ENCODE measurements at places on chromosomes 12 and 14.

DNA sequence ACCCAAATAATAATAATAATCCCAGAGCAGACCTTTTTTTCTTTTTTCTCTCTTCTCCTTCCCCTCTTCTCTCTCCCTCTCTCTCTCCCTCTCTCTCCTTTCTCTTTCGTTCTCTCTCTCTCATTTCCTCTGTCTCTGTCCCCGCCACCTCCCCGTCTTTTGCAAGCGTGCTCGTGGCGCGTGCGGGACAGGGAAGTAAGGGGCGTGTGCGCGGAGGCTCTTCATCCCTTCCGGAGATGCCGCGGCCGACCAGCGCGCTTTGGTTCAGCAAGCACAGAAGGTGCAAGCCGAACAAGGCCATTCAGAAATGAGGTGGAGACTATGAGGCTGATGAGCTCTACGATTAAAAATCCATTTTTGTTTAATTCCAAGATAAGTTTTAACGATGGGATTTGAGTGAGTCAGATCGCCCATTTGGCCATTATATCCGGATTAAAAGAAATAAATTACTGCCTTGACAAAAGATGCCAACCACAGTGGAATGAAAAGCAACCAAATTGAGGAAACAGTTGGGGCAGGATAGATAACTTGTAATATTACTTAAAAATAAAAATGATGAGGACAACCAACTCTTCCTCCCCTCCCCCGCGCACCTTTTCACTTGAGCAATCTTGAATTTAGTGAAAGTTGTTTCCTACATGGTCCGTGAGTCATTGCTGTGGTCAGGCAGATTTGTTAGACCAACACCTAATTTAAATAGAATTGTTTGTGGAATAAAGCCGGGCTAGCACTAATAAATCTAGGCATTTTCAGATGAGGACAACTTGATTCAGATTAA lies 1.2 kb upstream of the AMIGO2 start:
- DNase-seq, result no peak

DNA sequence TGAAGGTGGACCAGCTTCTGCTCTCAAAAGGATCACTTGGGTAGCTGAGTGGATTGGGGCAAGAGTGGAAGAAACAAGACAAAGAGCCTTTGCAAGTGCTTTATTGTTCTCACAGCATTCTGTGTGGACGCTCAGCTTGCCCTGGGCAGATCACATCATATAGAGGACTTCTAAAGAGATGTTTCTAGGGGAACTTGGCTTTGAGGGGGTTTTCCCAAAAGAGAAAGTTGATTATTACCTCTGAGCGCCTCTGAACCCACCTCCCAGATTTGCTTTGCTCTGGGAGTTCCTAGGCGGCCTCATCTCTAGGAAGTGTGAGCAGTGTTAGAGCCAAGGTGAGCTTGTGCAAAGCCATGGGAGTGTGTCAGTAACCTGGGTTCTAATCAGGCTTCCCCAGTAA lies 81.7 kb downstream of the RIN3 start:
- no peak for DNase-seq

- no peak for DNase-seq
Observed at GRCh38 chr12:42557586-42558172, 31.9 kb downstream of the PRICKLE1 start.

GRCh38 chr12:113297214-113297587 lies 37.7 kb downstream of the SLC8B1 start:
- DNase-seq, result no peak

- DNase-seq, result no peak
Observed at GRCh38 chr12:3869865-3870264, 3.3 kb downstream of the PARP11 start.

- no peak for DNase-seq
Observed at GRCh38 chr12:91636721-91637120, 454.1 kb upstream of the DCN start.

DNA sequence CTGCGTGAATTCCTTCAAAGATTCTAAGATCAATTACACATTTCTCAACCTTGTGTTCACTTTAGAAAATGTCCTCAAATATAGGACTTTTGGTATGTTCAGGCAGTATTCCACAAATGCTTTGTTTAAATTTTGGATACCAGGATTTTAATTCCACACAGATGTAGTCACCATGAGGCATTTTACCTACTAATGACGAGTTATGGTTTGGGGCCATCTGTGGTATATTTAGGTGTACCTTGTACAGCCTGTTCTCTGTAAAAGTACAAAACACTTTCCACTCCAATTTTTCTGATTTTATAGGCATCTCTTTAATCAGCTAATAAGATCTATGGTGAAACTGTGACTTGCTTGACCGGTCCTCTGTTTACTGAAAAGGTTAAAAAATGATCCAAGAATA lies 275.7 kb upstream of the PRICKLE1 start:
- DNase-seq, result no peak

GRCh38 chr12:52149651-52150241 lies 42.1 kb downstream of the KRT80 start:
- no peak for DNase-seq

DNA sequence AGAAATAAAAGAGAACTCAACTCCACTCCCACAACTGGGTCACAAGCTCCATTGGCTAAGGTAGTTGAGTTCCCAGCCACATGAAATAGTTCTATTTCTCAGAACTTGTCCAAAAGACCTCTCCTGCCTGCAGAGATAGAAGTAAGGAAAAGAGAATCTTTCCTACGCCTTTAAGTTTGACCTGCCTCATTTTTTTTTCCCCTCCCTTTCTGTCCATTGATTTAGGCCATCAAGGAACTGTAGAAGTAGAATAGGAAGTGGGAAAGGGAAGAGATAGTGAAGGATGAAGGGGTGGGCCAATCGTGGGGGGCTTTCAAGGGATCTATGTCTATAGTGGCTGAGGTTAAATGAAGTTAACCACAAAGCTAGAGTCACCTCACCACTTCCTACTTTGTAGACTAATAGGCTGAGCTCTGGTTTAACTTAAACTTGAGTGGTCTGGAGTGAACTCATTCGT lies 13.9 kb upstream of the NUDT4 start:
- DNase-seq, result no peak

- no peak for DNase-seq
Observed at GRCh38 chr14:72451054-72451972, 442.6 kb downstream of the DPF3 start.

GRCh38 chr12:69932676-69933552 lies 107.9 kb downstream of the MYRFL start:
- DNase-seq, result no peak

- no peak for DNase-seq
Observed at GRCh38 chr12:54138219-54138618, 50.6 kb downstream of the SMUG1 start.

DNA sequence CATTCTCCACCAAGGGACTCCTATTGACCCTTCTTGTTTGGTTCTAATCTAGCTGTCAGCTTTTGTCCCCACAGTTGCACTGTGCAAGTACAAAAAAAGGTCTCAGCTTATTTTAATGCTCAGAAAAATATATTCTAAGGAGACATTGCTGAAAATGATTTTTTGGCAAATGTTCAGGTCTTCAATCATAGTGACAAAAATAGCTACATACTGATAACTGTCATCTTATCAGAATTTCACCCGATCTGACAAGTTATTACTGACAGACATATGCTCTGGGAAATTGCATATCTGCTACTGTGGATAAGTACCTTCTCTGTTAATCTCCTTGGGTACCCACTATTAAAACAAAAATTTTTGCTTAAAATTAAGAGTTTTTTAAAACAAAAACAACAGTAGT lies 263.6 kb downstream of the FLRT2 start:
- no peak for DNase-seq

GRCh38 chr12:89928467-89928866 lies 219.8 kb upstream of the ATP2B1 start:
- no peak for DNase-seq

DNA sequence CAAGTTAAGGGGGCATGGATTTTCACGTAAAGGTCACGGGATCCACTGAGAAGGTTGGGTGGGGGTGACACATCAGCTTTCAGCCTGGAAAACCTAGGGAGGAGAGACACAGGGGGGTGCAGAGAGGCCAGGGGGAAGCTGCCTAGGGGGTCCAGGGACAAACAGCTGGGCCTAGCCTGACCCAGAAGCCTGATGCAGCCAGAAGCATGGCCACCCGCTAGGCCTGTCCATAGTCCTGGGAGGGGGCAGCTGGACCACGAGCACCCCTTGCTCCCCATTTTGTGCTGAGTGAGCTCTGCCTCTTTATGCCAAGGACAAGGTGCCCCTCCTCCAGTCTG lies 322.7 kb upstream of the RTL1 start:
- DNase-seq, result no peak

- DNase-seq, result no peak
Observed at GRCh38 chr14:105420974-105421674, 1.5 kb downstream of the MTA1 start.

GRCh38 chr12:76340680-76341435 lies 7.4 kb downstream of the BBS10 start:
- DNase-seq, result no peak

- no peak for DNase-seq
Observed at GRCh38 chr14:105063056-105063455, 2.2 kb downstream of the GPR132 start.

GRCh38 chr14:51877810-51878209 lies 17.4 kb downstream of the GNG2 start:
- DNase-seq, result no peak

DNA sequence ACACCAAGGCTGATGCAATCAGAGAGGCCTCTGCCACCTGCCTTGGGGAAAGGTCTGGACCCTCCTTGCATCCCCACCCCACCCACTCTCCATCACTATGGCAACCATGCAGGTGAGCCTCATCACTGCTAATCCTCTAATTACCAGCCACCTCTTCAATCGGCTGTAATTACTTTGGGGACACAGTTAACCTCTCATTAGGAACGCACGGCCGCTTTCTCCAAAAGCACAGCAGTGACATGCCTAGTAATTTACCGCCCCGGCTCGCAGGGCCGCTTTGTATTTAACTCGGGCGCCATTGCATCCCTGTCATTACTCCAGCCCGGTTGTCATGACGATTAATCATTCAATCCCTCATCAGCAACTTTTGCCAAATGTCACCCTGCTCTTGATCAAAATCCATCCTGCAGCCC lies 36.3 kb upstream of the FAM222A start:
- no peak for DNase-seq

DNA sequence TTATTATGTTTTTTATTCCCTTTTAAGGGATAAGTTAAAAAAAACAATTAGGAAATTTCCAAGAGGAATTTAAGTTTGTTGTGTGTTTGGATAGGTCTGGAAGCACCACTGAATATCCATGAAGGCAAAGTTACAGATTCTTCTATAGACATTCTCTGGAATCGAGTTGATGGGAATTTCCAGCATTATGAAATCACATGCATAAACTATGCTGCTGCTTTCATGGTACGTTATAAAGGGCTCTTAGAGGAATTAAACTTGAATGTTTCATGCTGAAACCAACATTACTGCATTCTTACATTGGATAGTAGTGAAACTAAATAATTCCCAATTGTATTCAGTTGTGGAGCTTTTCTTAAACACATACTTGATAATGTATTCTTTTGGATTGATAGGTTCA lies 21.5 kb upstream of the PTPRQ start:
- no peak for DNase-seq

DNA sequence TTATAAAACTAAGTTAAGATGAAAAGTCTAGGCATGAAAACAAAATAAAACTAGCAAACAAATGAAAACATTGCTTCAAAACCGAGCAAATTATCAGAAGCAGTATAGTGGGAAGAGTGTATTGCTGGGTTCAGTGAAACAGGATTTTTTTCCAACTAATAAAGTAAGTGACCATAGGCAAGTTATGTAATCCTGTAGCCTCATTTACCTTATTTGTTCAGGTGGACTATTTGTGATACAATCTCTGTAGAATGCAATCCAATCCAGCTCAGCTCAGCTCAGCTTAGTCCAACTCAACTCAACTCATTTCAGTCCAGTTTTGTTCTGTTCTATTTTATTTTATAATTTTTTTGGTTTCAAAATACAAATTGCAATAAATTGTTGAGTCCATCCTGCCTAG lies 276.7 kb upstream of the LRIG3 start:
- DNase-seq, result no peak

- no peak for DNase-seq
Observed at GRCh38 chr12:66590275-66590985, 88.4 kb downstream of the GRIP1 start.

DNA sequence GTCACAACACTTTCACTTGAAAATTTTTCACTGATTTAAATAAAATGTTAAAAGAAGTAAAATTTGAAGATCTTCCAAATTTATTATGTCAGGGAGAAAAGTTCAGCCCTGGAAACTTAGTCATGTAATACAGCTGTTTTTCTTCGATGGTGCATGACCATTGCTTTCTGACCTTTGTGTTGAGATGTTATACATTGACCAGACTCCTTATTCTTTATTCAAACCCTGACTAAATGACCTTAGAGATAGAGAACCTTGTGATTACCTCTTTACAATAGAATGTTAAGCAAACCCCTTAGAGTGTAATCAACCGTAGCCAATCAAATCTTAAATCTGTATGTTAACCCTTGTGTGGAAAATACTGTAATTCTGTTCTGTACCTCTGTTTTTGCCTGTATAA lies 34.5 kb downstream of the PLCZ1 start:
- no peak for DNase-seq

DNA sequence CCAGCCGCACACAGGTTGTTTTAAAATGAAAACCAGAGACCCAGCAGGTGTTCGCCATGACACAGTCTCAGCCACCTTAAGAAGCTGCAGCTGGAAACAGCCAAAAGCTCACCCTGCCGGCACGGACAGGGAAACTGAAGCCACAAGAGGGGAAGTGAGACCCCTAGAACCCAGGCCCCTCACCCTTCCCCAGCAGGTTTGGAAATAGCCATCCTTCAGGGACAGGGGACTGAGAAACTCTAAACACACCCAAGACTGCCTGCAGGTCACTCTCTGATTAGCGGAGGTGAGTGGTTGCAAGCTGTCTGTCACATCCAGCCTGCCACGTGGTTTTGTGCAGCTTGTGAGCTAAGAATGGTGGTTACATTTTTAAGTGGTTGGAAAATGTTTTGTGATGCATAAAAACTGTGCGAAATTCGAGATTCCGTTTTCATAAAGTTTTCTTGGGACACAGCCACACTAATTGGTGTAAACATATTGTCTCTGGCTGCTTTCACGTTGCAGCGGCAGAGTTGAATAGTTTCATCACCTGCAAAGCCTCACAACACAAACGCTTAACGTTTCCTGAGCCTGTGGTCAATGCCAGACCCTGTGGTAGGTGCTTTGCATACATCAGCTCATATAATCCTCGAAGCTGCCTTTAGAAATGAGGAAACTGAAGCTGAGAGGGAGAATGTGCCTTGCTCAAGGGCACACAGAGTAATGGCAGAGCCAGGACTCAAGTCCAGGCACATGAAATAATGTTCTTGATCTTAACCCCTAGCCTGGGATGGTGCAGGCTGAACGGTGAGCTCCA lies 1.7 kb upstream of the SELPLG start:
- DNase-seq, result no peak

- no peak for DNase-seq
Observed at GRCh38 chr14:54202288-54202687, 194.5 kb upstream of the CDKN3 start.

DNA sequence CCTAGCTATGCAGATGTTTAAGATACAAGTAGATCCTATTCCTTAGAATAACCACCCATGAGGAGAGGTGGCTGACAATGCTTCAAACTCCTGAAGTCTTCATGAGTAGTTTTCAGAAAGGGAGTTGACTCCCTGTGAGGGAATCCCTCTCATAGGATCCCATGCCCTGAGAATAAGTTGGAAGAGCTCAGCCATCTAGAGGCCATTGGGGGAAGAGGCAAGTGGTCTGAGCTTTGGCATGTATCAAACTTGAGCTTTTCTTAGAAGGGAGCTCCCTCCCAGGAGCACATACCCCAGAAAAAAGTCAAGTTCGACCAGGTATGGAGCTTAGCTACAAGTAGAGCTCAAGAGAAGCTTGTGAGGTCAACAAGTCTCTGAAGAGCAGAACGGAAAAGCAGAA lies 165.7 kb upstream of the RBM19 start:
- DNase-seq, result no peak

- DNase-seq, result no peak
Observed at GRCh38 chr12:694734-695503, 31.7 kb upstream of the NINJ2 start.

Data from NCI-H1694 treated with DMSO at 0.1 percent for 48 hours (cell line).